ENCODE measurements at places on chromosomes 5 and 9.

DNA sequence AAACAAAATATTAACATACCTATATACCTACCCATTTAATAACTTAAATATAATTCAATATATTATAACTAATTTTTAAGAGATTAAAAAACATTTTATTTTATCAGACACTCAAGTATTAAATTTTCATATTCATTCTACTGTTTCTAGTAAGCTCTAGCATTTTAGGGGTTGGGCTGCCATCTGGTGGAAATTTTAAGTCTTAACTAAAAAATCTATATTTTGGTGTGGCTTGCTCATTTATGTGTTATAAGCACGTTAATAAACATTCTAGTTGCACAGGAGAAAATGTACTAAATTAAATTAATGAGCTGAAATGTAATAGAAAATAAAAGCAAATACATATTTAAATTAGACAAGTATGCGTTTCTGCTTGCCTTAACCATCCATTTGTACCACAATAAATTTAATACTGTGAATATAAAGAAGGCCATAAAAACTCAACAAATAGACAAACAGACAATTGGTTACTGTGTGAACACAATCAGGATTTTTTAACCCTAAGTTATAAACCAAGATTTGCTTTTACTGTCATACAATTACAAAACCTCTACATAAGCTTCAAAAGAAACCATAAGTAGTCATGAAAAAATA is 1728.3 kb upstream of the CDH9 start:
- DNase-seq: no peak

GRCh38 chr5:181194489-181195248 is 10.3 kb downstream of the TRIM7 start:
- DNase-seq: no peak

DNA sequence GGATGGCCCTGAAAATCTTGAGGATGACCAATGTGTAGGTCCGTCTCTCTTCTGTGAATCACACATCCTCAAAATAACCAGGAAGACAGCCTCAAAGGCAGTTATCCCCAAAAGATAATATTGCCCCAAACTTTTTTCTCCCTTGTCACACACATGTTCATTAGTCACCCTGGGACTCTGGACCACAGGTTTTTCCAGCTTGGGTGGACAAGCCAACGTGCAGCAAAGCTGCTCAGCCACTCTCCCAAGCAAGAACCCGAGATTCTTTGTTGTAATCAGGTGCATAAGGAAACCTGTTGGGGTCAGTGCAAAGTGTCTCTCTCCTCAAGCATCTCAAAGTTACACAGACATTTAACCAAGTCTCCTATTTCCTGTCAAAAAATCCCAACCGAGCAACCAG is 196.6 kb downstream of the GNA14 start:
- no peak for DNase-seq

DNA sequence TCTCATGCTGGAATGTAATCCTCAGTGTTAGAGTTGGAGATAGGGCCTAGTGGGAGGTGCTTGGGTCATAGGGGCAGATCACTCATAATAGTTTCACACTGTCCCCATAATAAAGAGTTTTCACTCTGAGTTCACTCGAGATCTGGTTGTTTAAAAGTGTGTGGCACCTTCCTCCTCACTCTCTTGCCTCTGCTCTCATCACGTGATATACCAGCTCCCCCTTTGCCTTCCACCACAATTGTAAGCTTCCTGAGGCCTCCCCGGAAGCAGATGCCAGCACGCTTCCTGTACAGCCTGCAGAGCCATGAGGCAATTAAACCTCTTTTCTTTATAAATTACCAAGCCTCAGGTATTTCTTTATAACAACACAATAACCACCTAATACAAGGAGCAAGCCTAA is 3.8 kb upstream of the KLHL3 start:
- no peak for DNase-seq

GRCh38 chr9:127773272-127773671 is 5.2 kb downstream of the SH2D3C start:
- no peak for DNase-seq

DNA sequence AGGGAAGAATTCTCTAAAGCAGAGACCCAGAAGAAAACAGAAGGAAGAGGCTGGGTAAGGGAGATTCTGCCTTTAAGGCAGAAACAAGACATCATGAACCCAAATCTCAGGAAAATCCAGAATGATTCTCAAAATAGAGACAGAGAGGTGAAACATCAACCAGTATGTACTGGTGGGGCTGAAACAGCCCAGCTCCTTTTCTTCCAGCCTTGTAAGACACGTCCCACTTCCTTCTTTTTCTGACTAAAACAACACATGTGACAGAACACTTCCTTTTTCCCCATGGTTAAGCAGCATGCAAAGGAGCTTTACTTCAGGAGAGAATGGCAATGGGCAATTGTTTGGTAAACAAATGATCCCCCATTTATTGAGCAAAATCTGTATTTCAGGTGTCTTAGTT is 230.8 kb upstream of the NR4A3 start:
- no peak for DNase-seq

DNA sequence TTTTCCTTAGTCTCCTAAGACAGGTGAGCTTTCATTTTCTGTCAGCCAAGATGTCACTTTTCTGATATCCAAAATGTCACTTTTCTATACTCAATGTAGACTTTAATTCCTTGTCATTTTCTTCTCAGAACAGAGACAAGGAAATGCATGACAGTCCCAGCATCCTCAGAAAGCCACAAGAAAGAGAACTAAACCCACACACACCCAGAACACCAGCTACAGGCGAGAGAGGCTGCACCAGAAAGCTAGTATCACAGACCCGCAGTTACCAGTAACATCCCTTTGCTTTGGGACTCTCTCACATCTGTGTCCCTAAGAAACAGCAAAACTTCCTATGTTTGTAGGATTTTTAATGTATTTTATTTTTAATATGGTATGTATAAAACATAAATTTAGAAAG is 17.1 kb downstream of the TRMO start:
- peak; percentile 29 for DNase-seq

DNA sequence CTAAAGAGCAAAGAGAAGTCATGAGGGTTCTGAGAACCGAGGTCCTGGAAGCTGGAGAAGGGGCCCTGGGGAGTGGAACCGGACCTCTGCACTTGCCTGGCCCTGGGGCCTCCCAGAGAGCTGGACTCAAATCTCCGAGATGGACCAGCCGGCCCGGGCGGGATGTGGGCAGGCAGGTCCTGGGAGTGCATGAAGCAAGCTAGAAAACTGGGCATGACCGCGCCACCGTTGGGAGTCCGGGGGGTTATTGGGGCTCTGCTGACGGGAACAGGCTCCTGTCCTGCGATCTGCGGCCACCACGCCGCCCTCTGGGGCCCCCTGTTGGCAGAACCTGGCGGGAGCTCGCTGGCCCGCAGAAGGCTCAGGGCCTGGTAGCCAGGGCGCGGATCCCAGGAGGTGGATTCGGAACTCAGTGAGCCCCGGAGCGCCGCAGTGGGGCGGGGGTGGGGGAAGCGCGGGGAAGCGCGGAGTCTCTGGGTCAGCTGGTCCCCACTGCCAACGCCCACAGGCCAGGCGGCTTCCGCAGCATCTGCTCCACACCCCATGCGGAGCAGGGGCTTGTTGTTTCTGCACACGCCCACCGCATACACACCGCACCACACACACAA is 150.6 kb downstream of the ERCC6L2 start:
- DNase-seq: no peak

DNA sequence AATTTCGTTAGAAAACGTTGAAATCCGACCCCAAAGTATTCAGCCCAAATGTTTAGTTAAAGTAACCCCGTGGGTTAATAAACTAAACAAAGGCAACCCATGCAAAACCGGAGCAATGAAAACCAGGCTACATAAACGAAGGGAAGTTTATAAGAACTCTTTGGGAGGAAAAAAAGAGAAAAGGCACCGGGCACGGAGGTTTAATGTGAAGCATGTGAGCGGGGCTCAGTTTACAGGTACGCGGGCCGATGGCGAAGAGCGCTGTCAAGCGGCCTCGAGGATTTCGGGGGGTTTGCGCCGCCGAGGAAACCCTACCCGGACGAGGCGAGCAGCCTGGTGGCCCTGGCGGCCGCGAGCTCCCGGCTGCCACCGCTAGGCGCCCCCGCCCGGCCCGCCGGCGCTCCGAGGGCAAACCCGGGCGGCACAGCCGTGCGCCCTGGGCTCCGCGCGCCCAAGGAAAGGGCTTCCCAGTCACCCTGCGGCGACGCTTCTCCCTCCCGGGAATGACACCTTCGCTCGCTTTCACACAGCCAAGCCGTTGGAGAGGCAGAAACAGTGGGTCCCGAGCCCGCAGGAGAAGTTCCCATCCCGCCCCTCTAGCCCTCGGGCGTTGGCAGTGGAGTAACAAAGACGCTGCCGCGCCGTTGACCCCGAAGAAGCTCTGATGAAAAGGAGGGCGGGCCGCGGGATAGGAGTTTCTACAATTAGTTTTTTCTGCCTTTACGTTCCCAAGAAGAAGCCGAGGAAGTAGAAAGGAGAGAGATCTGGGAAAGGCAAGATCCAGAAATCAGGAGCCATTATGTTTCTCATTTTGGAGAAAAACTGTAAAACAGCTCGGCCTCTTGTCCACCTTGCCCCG is 126.0 kb downstream of the TMEM174 start:
- no peak for DNase-seq

- DNase-seq: no peak
Observed at GRCh38 chr9:114988962-114989599, 58.7 kb upstream of the TNFSF8 start.

DNA sequence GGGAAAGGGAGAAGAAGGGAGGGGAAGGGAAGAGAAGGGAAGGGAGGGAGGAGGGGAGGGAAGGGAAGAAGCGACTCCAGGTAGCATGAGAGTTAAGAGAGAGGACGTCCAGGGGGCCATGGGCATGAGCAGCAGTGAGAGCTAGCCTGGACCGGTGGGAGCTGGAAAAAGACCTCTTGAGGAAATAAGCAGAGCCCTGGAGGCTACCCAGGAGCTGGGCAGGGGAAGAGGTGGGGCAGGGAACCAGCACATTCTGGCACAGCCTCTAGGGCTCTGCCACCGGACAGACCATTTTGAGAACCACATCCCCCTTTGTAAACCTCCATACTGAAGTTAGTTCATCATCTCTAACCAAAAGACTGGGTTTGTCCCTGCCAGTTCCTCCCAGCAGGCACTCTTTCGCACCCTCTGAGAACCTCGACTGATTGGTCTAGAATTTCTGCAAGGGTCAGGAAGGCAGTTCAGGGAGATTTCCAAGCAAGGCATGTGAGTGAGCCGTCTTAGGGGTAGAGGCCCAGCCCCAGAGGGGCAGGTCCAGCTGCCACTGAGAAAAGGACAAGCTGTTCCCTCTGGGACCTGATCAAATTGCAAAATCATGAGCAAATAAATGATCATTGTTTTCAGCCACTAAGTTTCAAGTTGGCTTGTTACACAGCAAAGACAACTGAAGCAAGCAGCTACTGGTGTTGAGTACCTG is 11.6 kb downstream of the NAIF1 start:
- no peak for DNase-seq

DNA sequence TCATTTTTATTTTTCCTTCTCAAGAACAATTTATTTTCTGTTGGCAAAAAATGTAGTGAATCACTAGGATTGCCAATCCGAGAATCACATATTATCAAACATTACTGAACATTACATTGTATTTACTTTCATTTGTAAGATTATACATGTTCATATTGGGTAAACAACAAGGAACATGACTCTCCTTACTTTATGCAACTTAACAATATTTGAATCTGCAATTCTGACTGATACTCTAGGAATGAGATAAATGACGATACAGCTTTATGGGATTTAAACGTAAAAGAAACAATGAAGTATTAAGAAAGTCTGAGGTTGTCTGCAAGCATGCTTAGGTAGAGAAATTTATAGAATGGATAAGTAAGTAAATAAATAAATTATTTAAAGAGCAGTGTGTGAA is 2302.9 kb downstream of the MAT2B start:
- no peak for DNase-seq

DNA sequence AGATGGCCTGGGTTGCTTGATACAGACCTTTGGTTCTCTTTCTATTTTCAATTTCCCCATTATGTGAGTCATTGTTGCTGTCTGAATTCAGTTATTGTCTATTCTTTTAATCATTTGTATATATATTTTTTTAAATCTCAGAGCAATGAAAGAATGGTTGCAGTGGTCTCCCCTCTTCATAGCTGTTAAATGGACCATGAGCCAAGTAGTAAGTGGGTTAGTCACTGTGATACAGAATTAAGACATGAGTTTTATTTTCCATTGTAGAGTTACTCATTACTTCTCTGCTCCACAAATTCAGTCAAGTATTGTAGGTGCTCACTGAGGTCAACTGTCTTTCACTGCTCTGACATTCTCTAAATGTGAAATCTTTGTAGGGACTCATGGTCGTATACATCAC is 174.6 kb upstream of the GRAMD2B start:
- no peak for DNase-seq

DNA sequence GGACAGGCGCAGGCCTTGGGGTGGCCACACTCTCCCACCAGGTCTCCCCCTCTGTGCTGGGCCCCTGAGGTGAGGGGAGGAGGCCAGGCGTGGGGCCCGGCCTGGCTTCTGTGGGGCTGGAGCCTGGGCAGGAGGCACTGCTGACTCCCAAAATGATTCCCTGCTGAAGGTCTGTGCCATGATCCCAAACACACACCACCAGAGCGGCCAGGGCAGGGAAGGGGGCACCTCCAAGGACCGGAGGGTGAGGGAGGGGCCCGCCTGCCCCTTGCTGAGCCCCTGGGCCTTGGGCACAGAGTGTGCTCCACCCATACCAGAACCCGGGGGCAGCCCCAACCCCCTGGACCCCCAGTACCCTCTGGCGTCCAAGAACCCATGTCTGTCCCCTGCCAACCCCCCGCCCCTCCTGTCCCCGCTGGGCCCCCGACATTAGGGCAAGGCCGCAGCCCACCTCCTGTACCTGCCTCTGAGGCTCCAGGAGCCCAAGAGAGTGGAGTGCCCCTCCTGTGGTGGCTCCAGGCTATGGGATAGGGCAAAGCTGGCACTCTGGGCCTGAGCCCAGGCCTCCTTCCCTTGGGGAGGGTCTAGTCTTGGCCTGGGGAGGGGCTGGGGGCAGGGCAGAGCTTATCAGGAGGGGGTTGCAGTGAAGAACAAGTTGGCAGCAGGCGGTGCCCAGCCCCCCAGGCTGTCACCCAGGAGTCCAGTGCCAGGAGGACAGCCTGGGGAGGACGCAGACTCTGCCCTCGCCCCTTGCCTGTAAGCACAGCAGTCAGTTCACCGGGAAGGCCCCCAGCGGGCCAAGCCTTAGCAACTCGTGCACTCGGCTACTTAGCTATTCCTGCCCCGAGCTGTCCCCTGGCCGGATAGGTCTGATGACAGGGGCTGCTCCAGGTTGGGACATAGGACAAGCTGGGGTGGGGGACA is 2.6 kb upstream of the EGFL7 start:
- DNase-seq: no peak

GRCh38 chr9:98707166-98708102 is 1.3 kb downstream of the GABBR2 start:
- DNase-seq: no peak

DNA sequence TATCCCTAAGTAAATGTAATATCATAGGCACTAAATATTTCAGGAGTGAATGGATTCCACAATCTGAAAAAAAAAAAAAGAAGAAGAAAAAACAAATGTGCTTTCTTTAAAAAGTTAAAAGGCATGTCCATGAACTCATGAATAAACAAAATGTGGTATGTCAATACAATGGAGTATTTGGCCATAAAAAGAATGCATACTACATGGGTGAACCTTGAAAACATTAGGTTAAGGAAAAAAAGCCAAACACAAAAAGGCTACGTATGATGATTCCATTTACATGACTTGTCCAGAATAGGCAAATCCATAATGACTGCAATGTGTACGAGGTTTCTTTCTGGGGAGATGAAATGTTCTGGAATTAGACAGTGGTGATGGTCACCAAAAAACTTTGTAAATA is 45.3 kb downstream of the FNIP1 start:
- no peak for DNase-seq

GRCh38 chr5:164009621-164010020 is 504.2 kb downstream of the MAT2B start:
- no peak for DNase-seq

GRCh38 chr5:669111-669841 is 23.9 kb downstream of the TPPP start:
- DNase-seq: peak; percentile 24
